Activated CD4-positive, alpha-beta memory T cell treated with anti-CD3 and anti-CD28 coated beads for 36 hours (primary cell): ENCODE measurements at places on chromosomes 7 and 10.

DNA sequence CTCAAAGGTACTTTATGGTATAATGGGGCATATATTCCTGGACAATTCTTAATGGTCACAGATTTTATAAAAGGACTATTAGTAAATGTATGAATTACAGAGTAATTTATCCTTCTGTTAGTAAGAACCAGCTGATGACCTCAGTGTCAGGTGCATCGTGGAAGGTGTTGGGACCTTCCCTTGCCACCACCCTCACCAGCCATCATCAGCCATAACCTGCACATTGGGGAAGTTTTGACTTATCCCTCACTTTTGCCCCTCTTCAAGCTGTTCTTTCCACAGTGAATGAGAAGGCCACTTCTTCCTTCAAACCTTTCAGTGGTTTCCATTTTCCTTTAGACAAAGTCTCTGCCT is 52.2 kb downstream of the FIGNL1 start:
- H3K4me3 ChIP-seq: no peak overlapping the region
- H3K27me3 ChIP-seq: no peaks in the 10 kb centered on the region
- peaks cover 85% of the 10 kb centered on the region for H3K36me3 ChIP-seq

DNA sequence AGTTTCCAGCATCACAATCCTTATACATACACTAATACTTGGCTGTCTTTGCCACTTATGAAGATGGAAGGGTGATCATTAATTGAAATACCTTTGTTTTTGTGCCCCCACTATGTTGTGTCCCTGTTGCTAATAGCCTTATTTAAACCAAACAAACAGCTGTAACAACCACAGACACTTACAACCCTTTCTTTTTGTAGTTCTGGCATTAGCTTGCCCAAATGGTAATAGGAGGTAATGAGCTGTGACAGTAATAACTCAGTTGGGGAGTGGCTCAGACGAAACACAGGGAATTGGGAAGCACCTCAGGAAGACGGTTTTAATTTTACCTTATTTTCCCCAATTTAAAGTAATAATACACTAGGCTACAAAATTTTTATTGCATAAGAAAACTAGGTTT is 83.4 kb downstream of the MDFIC start:
- H3K27me3 ChIP-seq: no peaks in the 10 kb centered on the region
- DNase-seq: no peak
- peaks cover 18% of the 10 kb centered on the region for H3K36me3 ChIP-seq
- H3K4me1 ChIP-seq: peaks cover 83% of the 10 kb centered on the region

DNA sequence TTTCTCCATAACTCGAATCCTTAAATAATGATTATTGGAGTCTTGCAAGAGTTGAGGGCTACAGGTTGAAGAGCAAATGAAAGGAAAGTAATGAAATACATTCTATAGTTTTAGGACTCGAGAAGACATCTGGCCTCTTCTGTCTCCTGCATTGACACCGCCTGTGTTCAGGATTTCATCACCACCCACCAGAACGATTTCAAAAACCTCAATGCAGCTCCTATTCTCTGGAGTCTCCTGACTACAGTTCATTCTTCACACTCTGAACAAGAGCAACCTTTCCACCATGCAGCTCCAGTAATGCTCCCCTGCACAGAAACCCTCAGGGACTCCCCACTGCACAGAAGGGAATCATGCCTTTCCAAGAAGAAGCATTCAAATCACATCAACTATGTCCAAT is 5.5 kb downstream of the IL15RA start:
- H3K36me3 ChIP-seq: peaks cover 7% of the 10 kb centered on the region
- H3K4me3 ChIP-seq: no peak overlapping the region
- peaks cover 53% of the 10 kb centered on the region for H3K4me1 ChIP-seq
- DNase-seq: no peak
- H3K27ac ChIP-seq: peak overlapping the region; percentile 82

- peaks cover 10% of the 10 kb centered on the region for H3K36me3 ChIP-seq
- H3K27ac ChIP-seq: peak overlapping the region; percentile 98
- no peaks in the 10 kb centered on the region for H3K27me3 ChIP-seq
- DNase-seq: peak; percentile 58
- peaks cover 48% of the 10 kb centered on the region for H3K4me1 ChIP-seq
These were observed 527 bp upstream of the HERPUD2 start for GRCh38 chr7:35695473-35695850.

GRCh38 chr10:5959142-5959541 is 18.2 kb downstream of the IL15RA start:
- no peaks in the 10 kb centered on the region for H3K4me1 ChIP-seq
- H3K27ac ChIP-seq: no peak overlapping the region
- H3K36me3 ChIP-seq: peaks cover 31% of the 10 kb centered on the region
- DNase-seq: no peak
- H3K27me3 ChIP-seq: no peaks in the 10 kb centered on the region
- no peak overlapping the region for H3K4me3 ChIP-seq

GRCh38 chr10:16919121-16919982 is 102.1 kb upstream of the RSU1 start:
- no peak for DNase-seq
- peaks cover 3% of the 10 kb centered on the region for H3K36me3 ChIP-seq
- no peak overlapping the region for H3K27ac ChIP-seq
- H3K4me3 ChIP-seq: no peak overlapping the region
- H3K4me1 ChIP-seq: no peaks in the 10 kb centered on the region
- H3K27me3 ChIP-seq: no peaks in the 10 kb centered on the region

DNA sequence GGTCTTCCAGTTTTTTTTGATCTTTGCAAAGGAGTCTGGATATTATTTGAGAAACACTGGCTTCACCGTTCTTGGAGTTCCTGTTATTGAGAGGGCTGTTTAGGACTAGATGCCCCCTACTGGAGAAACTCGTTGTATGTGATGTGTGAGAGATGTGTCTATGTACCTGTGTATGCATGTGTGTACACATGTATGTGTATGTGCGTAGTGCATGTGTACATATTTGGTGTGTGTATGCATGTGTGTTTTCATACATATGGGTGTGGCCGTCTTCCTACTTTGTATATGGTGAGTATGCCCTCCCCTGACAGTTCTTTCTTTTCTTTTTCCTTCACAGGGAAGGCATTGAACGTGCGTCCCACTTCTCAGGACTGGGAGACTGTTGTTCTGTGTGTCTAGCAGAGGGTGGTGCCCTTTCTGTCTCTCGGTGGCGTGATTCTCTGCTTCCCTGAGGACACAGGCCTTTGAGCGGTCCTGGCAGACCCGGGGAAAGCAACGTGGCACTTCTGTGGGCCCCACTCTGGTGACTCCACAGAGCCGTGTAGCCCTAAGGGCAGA is 3.0 kb upstream of the CALHM3 start:
- peaks cover 4% of the 10 kb centered on the region for H3K4me1 ChIP-seq
- no peak overlapping the region for H3K27ac ChIP-seq
- no peak overlapping the region for H3K4me3 ChIP-seq
- H3K36me3 ChIP-seq: no peaks in the 10 kb centered on the region
- H3K27me3 ChIP-seq: no peaks in the 10 kb centered on the region
- DNase-seq: no peak

DNA sequence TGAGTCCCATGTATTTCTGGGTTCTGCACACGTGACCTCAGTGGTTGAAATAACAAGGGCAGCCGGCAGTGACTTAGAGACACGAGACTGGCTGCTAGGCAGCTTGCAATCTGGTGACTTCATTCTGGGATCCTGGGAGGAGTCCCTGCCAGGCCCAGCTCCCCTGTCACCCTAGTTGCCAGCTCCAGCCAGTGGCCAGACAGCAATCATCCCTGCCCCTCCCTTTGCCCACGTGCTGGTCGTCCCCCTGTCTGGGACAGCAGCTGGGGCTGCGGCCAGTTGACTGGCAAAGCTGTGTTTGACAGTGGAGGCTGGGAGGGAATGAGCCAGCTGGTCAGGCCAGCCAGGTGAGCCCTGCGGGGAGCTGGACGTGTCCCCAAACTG is 30.0 kb downstream of the ADGRA1 start:
- no peak for DNase-seq
- H3K27me3 ChIP-seq: peaks cover 3% of the 10 kb centered on the region
- H3K27ac ChIP-seq: no peak overlapping the region
- no peaks in the 10 kb centered on the region for H3K36me3 ChIP-seq

- H3K36me3 ChIP-seq: no peaks in the 10 kb centered on the region
- H3K27ac ChIP-seq: no peak overlapping the region
- DNase-seq: no peak
- peaks cover 2% of the 10 kb centered on the region for H3K27me3 ChIP-seq
These were observed 324.9 kb downstream of the PARD3 start for GRCh38 chr10:34489973-34490745.

- peaks cover 22% of the 10 kb centered on the region for H3K4me1 ChIP-seq
- H3K4me3 ChIP-seq: no peak overlapping the region
- no peaks in the 10 kb centered on the region for H3K36me3 ChIP-seq
These were observed 23.4 kb downstream of the CYTH3 start for GRCh38 chr7:6249043-6249442.
